RKO (cell line): ENCODE measurements at places on chromosomes 5 and 9.

GRCh38 chr9:8224381-8224801 is 424.8 kb upstream of the DMAC1 start:
- DNase-seq = no peak

DNA sequence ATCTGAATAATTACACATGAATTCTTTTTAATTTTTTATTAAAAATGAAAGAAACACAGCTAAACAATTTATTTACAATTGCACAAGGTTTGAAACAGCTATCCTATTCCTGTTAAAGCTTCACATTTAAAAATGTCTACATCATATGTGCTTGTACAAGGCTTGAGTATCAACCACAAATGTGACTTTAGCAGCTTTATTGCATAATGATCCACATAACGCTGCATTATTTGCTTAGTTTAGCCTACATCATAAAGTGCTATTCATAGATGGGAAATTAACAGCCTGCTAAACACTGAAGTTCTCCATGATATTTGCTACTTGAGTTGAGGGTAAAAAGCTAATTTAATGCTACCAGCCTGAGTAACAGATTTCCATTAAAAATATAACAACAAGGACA is 45.0 kb downstream of the TRIM36 start:
- no peak for DNase-seq

- DNase-seq = no peak
Measured at GRCh38 chr9:73155377-73155776, 3.7 kb downstream of the ANXA1 start.

GRCh38 chr9:23582836-23583235 is 243.2 kb downstream of the ELAVL2 start:
- no peak for DNase-seq

- peak; percentile 26 for DNase-seq
Measured at GRCh38 chr5:168301593-168302390, 10.3 kb downstream of the WWC1 start.

- no peak for DNase-seq
Measured at GRCh38 chr5:58106754-58107410, 353.0 kb downstream of the PLK2 start.

DNA sequence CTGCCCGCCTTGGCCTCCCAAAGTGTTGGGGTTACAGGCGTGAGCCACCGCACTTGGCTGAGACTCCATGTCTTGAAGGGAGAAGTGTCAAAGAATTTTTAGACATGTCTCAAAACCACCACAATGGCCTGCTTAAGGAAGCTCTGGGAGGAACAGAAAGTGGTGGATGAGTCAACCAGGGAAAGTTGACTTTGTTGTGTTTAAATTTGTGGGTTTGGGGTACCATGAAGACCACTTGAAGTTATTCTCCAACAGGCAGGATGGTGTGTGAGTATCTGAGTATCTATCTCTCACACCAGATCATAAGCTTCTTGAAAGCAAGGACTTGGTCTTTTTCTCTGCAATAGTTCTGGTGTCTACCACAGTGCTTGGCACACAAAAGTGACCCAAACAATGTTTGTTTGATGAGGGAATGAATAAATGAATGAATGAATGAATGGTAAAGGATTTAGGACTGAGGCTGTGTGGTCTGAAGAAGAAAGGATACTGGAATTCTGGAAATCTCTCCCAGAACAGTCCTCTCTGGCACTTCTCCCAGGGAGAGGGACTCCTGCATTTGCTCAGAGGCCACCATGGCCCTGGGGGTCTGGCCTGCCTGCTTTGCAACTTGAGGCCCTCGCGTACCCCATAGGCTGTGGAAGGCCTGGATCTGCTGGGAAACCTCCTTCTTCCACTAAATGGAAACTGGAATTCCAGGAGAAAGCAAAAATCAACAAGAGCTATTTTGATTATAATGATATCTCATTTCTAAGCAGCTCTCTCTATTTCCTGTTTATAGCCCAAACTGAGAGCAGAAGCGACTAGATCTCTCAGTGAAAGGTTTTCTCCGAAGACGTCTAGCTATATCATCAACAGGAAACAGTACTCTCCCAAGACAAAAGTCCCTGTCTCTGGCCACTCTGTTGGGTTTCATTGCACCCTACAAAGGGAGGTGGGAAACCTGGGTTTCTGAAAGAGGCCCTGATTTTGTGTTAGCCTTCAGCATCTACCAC is 187.9 kb downstream of the PALM2AKAP2 start:
- no peak for DNase-seq

GRCh38 chr9:78676623-78677022 is 379.7 kb downstream of the PSAT1 start:
- no peak for DNase-seq

GRCh38 chr9:79184831-79185230 is 386.9 kb upstream of the TLE4 start:
- no peak for DNase-seq

GRCh38 chr9:71638627-71639026 is 129.7 kb downstream of the CEMIP2 start:
- DNase-seq = no peak

DNA sequence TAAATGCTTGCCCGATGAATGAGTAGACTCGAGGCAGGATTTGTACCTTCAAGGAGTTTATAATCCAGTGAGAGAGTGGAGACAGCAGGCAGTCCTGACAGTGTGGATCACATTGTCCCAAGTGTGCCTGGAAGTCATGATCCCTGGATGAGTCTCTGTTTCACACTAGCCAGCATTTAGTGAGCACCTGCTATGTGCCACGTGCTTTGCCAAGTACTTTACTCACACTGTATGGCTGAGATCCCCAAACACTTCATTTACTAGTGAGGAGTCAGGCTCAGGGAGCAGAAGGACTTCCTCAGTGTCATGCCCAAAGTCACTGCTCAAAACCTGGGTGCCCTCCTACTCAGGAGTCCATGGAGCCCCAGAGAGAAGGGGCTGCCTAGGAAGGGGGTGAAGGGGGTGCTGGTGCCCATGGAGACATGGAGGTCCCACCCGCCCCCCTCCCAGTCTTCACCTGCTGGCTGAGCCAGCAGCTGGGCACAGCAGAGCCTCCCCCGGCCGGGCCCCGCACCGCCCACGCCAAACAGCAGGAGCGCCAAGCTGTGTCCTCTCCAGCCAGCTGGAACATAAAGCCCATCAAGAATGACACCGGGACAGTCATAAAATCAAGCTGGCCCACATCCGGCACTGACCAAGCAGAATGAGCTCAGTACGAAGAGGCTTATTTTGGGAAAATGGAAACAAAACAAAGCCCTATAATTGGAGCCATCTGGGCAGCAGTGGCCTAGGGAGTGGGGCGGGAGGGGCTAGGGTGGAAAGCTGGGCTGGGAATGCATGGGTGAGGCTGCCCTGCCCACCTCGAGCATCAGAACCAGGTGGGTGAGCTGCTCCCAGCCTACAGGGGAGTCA is 10.6 kb downstream of the LAMC3 start:
- DNase-seq = no peak

DNA sequence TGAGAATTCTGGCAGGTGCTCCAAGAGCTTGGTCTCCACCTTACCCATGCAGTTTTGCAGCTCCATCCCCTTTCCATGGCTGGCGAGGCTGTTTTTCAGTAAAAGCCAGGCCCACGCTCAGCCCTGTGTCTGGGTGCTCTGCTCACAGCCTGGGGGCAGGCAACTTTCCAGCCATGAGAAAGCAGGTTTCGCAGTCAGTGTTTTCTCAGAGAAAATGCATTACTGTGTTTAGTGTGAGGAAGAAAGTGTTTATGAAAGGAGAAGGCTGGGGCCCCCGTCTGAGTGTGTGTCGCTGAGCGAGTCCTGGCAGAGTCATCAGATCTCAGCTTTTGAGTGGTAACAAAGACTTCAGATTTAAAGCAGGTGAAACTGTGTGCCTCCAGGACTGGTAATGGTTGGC is 248.1 kb downstream of the IRX1 start:
- no peak for DNase-seq

DNA sequence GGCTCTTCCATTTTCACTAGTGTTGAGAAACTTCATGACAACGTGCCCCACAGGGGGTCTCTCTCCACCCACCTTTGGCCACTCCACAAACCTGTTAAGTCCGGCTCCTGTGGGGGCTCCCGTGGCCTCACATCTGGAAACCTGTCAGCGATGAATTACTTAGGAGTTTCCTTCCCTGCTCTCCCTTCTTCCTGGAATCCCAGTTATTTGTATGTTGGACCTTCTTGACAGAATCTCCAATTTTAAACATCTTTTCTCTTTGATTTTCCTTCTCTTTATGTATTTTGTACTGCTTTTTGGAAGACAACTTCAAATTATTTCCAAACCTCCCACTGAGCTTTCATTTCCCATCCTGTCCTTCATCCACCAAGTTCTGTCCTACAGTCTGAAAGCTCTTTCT is 55.1 kb upstream of the NRARP start:
- DNase-seq = no peak

- peak; percentile 60 for DNase-seq
Measured at GRCh38 chr5:153276151-153276550, 214.3 kb upstream of the GRIA1 start.

GRCh38 chr9:116320290-116320689 is 166.7 kb downstream of the PAPPA start:
- DNase-seq = no peak

GRCh38 chr5:34669931-34670516 is 13.9 kb downstream of the RAI14 start:
- DNase-seq = no peak

DNA sequence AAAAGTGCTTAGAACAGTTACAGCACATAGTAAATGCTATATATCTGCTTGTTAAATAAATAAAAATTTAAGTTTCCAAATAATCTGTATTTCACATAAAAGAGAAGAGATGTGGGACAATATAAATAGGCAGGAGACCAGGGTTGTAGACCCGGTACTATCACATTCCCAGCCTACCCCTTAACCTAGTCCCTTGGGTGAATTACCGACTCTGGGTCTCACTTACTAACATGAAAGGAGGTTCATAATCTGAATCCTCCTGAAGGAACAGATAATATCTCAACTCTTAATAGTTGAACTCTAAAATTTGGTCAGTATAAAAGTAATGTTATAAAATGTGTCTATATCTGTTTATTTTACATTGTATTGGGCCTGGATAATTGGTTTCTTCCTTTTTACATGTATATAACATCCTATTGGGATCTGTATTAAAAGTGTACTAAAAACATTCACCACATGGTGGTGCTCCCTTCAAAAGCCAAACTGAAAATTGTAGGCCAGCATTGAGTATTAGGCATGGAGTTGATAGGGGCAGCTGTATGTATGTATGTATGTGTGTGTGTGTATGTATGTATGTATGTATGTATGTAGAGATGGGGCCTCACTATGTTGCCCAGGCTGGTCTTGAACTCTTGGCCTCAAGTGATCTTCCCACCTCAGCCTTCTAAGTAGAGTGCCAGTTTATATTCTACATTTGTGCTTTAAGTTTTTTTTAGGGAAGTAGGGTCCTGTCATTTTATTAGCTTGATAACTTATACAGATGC is 64.2 kb upstream of the ABL1 start:
- peak; percentile 85 for DNase-seq

DNA sequence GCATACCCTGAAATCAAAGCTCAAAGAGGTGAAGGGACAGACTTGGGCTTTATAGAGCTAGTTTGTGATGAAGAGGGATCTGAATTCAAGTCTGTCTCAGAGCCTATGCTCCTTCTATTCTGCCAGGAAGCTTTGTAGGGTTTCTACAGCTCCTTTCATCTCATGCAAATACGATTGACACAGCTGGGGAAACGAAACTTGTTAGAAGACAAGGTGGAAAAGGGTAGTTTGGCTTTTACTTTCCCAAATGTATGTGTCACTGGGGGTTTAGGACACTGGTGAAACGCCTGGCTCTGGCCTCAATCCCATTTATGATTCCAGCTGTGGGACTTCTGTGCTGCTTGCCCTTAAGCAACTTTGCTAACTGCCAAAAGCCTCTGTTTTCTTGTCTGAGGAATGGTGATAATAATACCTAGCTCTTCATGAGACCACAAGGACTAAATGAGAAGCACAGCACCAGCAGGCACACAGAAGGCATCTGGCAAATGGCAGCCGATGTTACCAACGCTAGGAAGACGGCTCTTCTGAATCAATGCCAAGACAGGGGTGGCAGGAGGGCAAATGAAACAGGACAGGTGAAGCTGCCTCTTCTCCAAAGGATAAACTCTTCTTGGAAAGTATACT is 70.3 kb upstream of the EQTN start:
- no peak for DNase-seq

- no peak for DNase-seq
Measured at GRCh38 chr9:31023847-31024246, 1360.6 kb upstream of the ACO1 start.

GRCh38 chr5:71751422-71751821 is 32.3 kb downstream of the CARTPT start:
- DNase-seq = peak; percentile 15

- no peak for DNase-seq
Measured at GRCh38 chr5:153096381-153096780, 394.1 kb upstream of the GRIA1 start.

GRCh38 chr9:20805766-20806165 is 121.7 kb downstream of the FOCAD start:
- DNase-seq = no peak

DNA sequence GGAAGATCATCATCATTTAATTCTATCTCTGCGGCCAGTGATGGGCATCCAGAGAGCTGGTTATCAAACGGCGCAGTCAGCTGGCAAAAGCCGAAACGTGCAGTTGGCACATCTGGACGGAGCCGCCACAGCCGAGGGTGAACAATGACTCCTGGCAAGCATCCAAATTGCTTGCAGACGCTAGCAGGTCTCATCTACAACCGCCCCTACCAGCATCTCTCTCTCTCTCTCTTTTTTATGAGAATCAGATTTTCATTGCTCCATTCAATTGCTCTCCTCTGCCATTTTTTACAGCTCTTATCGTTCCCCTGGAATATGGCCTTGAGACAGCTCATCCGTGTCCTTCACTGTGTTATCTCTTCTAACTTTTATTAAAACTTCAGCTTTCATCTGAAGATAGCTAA is 165.2 kb downstream of the MAPKAP1 start:
- no peak for DNase-seq

DNA sequence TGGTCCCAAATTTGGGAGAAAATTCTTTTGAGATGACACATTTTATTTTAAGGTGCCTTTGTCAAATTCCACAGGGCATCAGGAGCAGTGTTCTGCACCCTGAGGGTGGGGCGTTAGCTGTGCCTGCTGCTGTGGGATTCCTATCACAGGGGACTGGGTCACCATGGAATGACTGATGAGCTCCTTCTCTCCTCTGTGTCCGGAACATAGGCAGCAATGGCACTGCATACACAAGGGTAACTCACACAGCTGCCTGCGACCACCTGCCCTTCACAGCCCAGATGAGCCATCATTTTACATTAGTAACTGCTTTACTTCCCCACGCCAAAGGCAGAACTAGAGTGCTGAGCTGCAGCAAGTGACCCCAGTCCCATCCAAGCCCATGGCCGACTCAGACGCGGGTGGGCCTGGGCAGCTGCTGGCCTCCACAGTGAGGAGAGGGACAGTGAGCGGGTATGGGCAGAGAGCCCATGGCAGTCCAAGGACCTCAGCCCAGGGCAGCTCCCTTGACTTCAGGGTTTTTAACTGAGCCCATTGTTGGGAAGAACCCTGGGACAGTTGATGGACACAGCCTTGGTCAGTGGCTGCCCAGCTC is 93.7 kb downstream of the GADD45G start:
- DNase-seq = no peak

GRCh38 chr5:57221049-57221568 is 47.2 kb downstream of the GPBP1 start:
- DNase-seq = peak; percentile 73

- no peak for DNase-seq
Measured at GRCh38 chr9:86885232-86885631, 62.1 kb downstream of the GAS1 start.
